ENCODE measurements at places on chromosomes 3 and 15. TPM values are rescaled to one million over a fixed set of nuclear protein-coding genes. Genes with fewer than 3 reads are reported as not detected.

The SPINT1 gene
- not detected for total RNA-seq

The ZMYND10 gene
- total RNA-seq, result 10.1 TPM

The GPD1L gene
- 18.9 TPM for total RNA-seq

The FYCO1 gene
- total RNA-seq, result 9.1 TPM

The GOLGA8T gene
- total RNA-seq, result not detected

The SOX14 gene
- not detected for total RNA-seq

The CCDC33 gene
- total RNA-seq, result 3.5 TPM

The TP63 gene
- total RNA-seq, result not detected

The IVD gene
- total RNA-seq, result 111 TPM

The C3orf62 gene
- total RNA-seq, result 1.7 TPM

The DLEC1 gene
- not detected for total RNA-seq

The GOLGA8J gene
- total RNA-seq, result not detected
